Uterine smooth muscle cell (primary cell): ENCODE measurements at places on chromosomes 12 and 14. TPM values are rescaled to one million over a fixed set of nuclear protein-coding genes. Genes with fewer than 3 reads are reported as not detected.

COCH gene
- total RNA-seq: 0.37 and 1.00 TPM in 2 replicates

RPS6KL1 gene
- 1.1 and 1.7 TPM in 2 replicates for total RNA-seq

MYF6 gene
- 0.11 TPM in 1 of 2 replicates, not detected in the other for total RNA-seq

CD27 gene
- total RNA-seq: 0.12 TPM in 1 of 2 replicates, not detected in the other

DEPDC4 gene
- 1.1 and 3.2 TPM in 2 replicates for total RNA-seq

IL22 gene
- total RNA-seq: not detected in 2 replicates

CMKLR1 gene
- total RNA-seq: not detected in 2 replicates

CHGA gene
- total RNA-seq: not detected in 2 replicates

HSP90B1 gene
- total RNA-seq: 1,062 and 1,767 TPM in 2 replicates

KRT80 gene
- 0.11 and 0.25 TPM in 2 replicates for total RNA-seq

A2M gene
- 2.2 and 4.6 TPM in 2 replicates for total RNA-seq

SOAT2 gene
- total RNA-seq: 0.33 TPM in 1 of 2 replicates, not detected in the other

RTL1 gene
- under 0.01 TPM in 2 replicates for total RNA-seq

TESPA1 gene
- total RNA-seq: not detected in 2 replicates

EIF2B2 gene
- 51.5 and 74.6 TPM in 2 replicates for total RNA-seq

PRKCH gene
- 0.55 and 1.5 TPM in 2 replicates for total RNA-seq

FAM181A gene
- total RNA-seq: not detected in 2 replicates

TTC5 gene
- 25.2 and 26.2 TPM in 2 replicates for total RNA-seq

MNAT1 gene
- total RNA-seq: 54.9 and 68.9 TPM in 2 replicates
